ENCODE measurements at places on chromosomes 13 and 19.

DNA sequence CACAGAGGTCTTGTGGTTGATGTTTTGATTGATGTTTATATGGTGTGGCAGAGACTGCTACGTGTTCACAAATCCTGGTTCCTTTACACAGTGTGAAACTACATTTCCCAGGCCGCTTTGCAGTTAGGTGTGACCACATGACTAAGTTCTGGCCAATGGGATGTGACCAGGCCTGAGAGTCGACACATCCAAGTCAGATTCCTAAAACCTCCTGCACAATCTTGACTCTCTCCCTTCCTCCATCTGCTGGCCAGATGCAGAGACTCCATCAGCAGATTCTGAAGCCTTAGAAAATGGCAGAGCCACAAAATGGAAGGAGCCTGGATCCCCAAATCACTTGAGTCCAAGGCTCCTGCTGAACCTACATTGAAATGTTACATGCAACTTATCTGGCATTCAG is 12.6 kb downstream of the CD37 start:
- no peak for DNase-seq

DNA sequence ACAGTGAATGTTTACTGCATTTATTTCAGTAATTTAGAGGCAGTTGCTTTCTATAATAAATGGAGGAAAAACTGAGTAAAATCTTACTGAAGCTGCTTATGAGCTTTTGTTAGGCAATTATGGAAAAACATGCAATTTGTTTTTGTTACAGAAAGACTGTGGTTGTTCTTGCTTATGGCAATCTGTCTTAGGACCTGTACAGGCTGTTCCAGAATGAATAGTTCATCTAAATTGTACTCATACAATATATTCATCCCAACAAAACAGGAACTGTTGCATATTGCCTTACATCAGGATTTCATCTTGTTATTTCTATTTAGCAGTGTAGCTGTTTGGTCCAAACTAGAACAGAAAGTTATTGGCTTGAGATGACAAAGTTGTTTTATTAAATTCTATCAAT is 199.2 kb downstream of the NALCN start:
- DNase-seq, result no peak

- peak; percentile 97 for DNase-seq
These were observed at the start of gene RAVER1 for GRCh38 chr19:10332965-10333757. Gene RAVER1 (minus strand): TSS chr19:10333529. CDS start chr19:10333507, 22 bp downstream.

DNA sequence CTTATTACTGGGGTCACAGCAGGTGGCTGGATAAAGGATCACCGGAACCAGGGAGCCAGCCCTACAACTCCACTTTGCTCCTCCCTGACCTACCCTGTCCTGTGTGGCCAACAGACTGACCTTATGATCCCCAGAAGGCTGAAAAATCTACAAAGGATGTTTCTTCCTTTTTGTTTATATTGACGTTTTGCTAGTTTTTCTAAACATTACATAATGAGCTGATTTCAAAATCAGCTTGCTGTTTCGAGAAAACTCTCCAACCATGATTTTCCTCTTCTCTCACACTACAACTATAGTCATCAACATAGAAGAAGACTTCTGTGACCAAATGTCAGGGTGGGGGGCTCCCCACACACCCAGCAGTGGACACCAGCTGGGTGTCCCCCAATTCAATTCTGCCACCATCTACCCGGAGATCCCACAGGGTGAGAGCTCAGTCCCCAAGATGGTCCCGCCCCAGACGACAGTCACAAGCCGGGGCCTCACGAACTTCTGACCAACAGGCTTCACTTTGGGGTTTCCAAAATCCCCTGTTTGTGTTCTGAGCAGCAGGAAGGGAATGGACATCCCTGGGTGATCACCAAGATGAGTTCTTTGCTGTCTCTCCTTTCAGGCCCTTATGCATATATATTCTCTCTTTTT is 35.0 kb downstream of the ZNF536 start:
- DNase-seq, result no peak

DNA sequence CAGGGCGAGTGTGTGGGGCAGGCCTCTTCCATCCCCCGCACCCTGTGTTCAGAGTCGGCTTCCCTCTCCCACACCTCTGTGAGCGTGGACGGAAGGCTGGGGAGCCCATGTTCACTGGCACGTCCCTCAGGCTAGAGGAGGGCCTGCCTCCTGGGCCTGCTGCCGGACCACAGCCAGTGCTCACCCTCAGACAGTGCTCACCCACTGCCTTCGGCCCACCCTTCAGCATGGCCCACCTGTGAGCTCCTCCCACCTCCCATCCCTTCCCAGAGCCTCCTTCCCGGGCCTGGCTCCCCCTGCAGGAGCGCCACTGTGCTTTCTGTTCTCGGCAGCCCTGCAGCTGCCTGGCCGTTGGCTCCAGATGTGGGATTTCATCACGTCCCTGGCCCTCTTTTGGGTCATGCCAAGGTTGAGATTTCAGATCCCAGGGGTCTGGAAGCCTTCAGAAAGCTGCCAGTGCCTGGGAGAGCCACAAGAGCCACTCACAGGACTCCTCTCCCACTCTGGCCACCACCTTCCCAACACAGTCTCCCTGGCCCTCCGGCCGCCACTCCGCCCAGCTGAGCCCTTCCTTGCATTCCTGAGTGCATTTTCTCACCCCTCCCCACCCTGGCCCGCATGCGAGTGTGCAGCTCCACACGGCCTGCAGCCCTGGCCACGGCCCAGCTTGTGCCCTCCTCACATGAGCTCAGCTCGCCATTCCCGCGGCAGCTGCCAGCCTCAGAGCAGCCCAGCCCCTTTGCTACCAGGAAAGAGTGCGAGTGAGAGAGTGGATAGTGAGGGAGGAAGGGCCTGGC is 25.3 kb downstream of the CAPN12 start:
- DNase-seq, result no peak

DNA sequence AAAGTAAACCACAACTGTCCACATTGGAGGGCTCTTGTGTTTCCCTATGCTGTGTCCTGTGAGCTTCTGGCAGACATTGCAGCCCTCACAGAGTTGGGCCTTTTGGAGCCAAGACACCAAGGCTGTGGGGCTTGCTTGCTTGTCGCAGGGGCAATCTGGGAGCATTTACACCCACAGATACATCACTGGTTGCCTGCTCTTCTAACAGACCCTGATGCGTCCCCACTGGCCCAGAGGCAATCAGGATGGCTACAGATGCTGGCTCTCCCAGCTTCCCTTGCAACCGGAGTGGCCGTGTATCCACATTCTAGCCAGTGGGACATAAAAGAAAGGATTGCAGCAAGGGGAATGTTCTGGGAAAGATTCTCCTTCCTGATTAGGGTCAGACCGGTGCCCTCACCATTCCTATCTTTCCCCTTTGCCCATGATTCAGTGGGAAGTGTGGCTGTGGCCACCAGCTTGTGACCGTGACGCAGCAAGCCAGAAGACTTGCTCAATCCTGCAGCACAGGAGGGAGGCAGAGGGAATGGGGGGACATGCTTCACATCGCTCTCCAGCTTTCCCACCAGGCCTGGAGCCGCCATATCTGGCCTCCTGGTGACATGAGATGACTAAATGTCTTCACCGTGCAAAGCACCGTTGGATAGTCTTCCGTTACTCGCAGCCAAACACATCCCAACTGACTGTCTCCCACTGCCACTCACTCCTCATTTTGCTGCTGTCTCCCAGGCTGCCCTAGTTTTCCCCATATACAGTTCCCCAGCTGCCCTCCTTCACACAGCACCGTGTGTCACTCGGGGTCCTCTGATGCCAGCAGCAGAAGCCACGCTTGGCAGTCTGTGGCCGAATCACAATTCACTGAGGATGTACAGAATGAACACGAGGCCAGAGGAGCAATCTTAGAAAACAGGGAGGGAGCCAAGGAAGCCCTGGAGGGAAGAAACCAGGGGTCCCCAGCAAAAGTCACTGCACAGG is 151.0 kb downstream of the DPF1 start:
- DNase-seq, result no peak

DNA sequence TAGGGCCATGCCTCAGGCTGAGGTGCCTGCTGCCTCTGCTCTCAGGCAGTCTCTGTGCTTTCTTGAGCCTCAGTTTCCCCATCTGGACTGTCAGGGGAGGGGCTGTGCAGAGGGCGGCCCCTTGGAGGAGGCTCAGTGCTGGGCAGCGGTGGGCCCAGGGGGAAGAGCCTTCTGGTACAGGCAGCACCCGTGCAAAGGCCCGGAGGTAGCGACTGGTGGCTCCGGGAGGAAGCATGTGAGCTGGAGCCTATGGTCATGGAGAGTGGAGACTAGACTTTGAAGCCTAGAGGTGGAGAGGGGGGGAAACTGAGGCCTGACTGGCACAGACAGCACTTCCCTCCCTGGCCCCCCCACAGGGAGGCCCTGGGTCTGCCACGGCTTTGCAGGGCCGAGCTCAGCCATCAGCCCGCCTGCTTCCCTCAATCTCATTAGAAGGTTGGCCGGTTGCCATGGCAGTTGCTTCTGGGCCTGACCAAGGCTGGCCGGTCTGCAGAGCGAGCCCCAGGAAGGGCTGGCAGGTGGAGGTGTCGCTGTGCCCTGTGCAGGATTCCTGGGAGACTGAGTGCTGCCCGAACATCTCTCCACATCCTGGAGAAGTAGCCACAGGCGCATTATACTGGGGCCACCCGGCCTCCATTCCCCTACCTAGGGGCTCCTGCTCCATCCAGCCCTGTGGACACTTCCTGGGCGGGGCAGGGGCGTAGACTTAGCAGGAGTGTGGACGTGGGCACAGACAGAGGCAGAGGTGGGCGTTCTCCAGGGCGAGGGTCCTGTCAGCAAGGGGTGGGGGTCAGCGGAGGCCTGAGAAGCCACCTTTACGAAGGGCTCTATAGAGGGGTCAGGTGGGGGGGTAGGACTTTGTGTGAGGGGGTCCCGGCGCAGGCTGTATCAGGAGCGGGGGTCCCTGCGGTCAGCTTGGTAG is 53.2 kb downstream of the CRTC1 start:
- no peak for DNase-seq

GRCh38 chr19:18611327-18612050 is 1.2 kb upstream of the TMEM59L start:
- peak; percentile 60 for DNase-seq

DNA sequence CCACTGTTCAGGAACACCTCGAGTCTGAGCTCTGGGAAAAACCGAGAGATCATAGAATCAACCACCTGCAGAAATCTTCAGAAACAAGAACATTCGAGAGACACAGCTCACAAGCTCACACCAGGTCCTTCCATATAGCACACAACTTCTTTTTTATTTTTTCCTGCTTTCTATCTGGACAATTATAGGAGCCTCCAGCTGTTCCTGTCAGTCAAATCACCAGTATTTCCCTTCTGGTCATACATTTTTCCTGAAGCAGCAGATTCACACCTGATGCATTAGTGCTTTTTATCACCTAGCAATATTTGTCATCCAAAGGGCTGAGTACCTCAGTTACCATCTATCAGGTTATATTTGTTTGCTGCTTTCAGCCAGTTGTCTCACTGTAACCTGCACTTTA is 323.5 kb downstream of the FOXO1 start:
- no peak for DNase-seq

- DNase-seq, result no peak
These were observed 11.8 kb upstream of the FBN3 start for GRCh38 chr19:8161135-8161646.

DNA sequence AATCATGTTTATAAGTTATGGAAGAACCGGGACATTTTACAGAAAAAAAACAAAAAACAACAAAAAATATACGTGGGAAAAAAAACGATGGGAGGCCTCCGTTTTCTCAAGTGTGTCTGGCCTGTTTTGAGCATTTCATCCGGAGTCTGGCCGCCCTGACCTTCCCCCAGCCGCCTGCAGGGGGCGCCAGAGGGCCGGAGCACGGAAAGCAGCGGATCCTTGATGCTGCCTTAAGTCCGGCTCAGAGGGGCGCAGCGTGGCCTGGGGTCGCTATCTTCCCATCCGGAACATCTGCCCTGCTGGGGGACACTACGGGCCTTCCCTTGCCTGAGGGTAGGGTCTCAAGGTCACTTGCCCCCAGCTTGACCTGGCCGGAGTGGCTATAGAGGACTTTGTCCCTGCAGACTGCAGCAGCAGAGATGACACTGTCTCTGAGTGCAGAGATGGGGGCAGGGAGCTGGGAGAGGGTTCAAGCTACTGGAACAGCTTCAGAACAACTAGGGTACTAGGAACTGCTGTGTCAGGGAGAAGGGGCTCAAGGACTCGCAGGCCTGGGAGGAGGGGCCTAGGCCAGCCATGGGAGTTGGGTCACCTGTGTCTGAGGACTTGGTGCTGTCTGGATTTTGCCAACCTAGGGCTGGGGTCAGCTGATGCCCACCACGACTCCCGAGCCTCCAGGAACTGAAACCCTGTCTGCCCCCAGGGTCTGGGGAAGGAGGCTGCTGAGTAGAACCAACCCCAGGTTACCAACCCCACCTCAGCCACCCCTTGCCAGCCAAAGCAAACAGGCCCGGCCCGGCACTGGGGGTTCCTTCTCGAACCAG is 1.8 kb upstream of the APOE start:
- DNase-seq, result peak; percentile 94

DNA sequence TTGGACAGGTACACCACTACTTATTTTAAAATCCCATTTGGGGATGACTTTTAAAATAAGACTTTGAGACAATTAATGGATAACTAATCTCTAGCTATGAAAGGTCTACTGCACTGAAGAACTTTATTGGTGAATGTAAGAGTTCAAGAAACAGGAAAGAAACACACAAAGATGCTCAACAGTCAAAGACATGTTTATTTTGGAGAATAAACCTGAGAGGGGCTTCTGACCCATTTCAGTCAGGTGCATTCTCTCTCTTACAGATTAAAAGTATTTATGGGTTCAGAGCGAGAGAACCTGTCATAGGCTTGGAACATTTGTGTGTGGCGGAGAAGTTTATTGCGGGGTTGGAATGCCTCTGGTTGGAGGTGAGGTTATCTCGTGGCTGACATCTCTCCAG is 94.3 kb upstream of the USP29 start:
- no peak for DNase-seq

- DNase-seq, result no peak
These were observed 900.1 kb downstream of the PCDH9 start for GRCh38 chr13:66329988-66330451.

DNA sequence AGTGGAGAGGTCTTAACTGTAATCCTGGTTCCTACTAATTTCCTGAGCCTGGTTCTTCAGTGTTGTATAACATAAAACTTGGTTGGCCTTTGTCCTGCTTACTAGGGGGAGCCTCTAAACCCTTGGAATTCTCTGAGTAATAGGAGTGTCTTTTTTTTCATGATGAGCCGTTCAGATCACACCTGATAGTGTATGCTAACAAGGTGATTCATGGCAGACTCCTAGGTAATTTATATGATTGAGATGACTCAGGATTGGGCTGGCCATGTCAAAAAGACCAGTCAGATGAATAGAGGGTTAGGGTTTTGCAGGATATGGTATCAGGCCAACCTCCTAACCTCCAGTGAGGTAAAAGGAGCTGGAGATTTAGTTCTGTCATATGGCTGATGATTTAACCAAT is 135.8 kb upstream of the KLF12 start:
- DNase-seq, result no peak

Measured in activated CD8-positive, alpha-beta memory T cell treated with anti-CD3 and anti-CD28 coated beads for 24 hours (primary cell).